Ovary (tissue), 10 donors: ENCODE measurements at places on chromosomes 1 and 21. TPM values are rescaled to one million over a fixed set of nuclear protein-coding genes. Genes with fewer than 3 reads are reported as not detected.

GRCh38 chr21:42526379-42526727, 12.7 kb downstream of the SLC37A1 start:
- no peak overlapping the region for H3K4me3 ChIP-seq
- no peaks in the 10 kb centered on the region for H3K27me3 ChIP-seq
- no peaks in the 10 kb centered on the region for H3K36me3 ChIP-seq
- no peak overlapping the region for H3K27ac ChIP-seq
- H3K4me1 ChIP-seq: peaks cover 13% of the 10 kb centered on the region

DNA sequence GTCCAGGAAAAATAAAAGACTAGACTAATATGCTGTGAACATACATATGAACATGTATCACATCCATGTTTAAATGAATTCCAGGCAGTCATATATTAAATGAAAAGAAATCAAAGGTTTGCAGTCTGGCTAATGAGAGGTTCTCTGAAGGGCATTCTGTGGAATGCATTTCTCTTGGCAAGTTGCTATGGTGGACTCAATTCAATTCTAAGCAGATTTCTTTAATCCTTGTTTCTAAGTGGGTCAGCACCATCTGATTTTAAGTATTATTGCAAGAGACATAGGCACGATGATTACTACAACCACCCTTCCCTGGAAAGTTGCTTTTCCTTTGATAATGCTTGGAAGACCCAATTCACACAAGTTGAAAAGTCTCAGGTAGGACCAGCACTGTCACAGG, 23.9 kb upstream of the ABCA4 start:
- DNase-seq: no peak
- H3K4me3 ChIP-seq: no peak overlapping the region
- no peaks in the 10 kb centered on the region for H3K27me3 ChIP-seq
- H3K4me1 ChIP-seq: no peaks in the 10 kb centered on the region

- H3K4me3 ChIP-seq: no peak overlapping the region
- no peaks in the 10 kb centered on the region for H3K27me3 ChIP-seq
- H3K36me3 ChIP-seq: no peaks in the 10 kb centered on the region
These were observed 240.2 kb downstream of the USH2A start for GRCh38 chr1:216183007-216183406.

- no peaks in the 10 kb centered on the region for H3K36me3 ChIP-seq
- no peak overlapping the region for H3K4me3 ChIP-seq
- H3K27me3 ChIP-seq: no peaks in the 10 kb centered on the region
- no peaks in the 10 kb centered on the region for H3K4me1 ChIP-seq
- DNase-seq: no peak
These were observed 51.1 kb downstream of the ZNF326 start for GRCh38 chr1:90045853-90046563.

DNA sequence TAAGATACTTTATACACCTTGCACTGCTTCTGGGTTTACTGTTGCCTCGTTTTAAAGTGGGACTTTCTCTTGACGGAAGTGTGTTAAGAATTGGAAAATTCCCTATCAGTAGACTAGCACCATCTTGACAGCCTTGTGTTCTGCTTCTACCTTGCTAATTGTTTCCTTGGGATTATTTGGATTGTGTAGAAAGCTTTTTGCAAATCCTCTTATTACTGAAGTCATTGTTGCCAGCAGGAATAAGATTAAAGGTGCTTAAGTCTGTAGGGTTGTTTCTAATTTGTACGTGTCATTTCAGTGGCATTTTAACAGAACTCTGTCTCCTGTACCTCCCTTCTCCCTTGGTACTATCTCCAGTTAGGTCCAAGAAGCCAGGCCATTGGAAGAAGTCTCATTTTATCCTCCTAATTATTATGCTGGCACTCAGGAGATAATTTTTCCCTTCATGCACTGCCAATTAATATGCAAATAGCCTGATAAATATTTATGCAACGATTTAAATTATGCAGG, 107.7 kb downstream of the POU2F1 start:
- no peak overlapping the region for H3K4me3 ChIP-seq
- no peak overlapping the region for H3K27ac ChIP-seq
- no peaks in the 10 kb centered on the region for H3K4me1 ChIP-seq
- no peak for DNase-seq
- no peaks in the 10 kb centered on the region for H3K36me3 ChIP-seq

GRCh38 chr1:169060919-169061639, 45.4 kb upstream of the ATP1B1 start:
- H3K4me3 ChIP-seq: no peak overlapping the region
- H3K4me1 ChIP-seq: no peaks in the 10 kb centered on the region
- H3K27ac ChIP-seq: no peak overlapping the region
- no peak for DNase-seq

DNA sequence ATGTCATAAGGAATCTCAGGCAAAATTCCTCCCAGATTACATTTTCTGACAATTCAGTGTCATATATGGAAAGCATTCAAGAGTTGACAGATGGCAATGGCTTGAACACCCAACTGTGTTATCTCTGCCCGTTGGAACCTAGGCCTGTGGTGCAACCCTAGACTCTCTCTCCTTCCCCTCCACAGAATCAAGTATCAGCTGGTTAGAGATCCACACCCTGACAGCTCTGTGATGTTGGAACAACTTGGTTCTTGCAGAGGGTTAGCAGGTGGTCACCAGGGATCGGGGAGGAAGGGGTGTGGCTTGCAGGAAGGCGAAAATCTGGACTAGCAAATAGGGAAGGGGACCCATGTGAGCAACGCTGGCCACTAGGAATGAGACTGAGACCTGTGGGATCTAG, 26.3 kb downstream of the PCSK9 start:
- no peaks in the 10 kb centered on the region for H3K27me3 ChIP-seq
- H3K27ac ChIP-seq: no peak overlapping the region
- peaks cover 4% of the 10 kb centered on the region for H3K4me1 ChIP-seq
- no peak overlapping the region for H3K4me3 ChIP-seq
- no peaks in the 10 kb centered on the region for H3K36me3 ChIP-seq

DNA sequence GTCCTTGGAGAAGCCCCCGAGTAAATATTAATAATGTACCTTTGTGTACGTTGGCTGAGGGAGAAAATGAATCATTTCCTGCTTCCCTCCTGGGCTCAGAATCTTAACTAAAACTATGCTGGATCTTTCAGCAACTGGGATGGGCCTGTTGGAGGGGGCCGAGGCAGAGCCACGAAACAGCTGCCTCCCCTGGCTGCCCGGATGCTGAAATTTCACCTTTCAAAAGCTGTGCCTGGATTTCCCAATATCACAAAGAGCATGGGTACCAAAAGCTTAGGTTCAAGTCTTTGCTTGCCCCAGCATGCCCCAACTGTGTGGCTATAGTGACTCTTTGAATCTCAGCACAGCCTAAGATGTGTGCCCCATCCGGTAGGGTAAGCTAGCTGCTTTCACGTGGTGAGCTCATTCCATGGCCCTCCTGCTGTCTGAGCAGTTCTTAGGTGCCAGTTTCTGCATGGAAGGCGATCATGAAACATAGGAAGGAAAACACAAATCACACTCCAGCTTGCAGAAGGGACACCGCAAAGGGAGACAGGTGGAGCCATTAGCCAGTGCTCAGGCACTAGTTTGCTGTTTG, 473.5 kb downstream of the PTPRU start:
- no peak for DNase-seq
- no peak overlapping the region for H3K27ac ChIP-seq
- no peak overlapping the region for H3K4me3 ChIP-seq
- H3K4me1 ChIP-seq: no peaks in the 10 kb centered on the region
- no peaks in the 10 kb centered on the region for H3K36me3 ChIP-seq
- H3K27me3 ChIP-seq: no peaks in the 10 kb centered on the region

GRCh38 chr1:191831572-191831971, 326.7 kb upstream of the RGS18 start:
- no peak for DNase-seq
- H3K27ac ChIP-seq: no peak overlapping the region
- H3K36me3 ChIP-seq: no peaks in the 10 kb centered on the region
- H3K4me1 ChIP-seq: no peaks in the 10 kb centered on the region

DNA sequence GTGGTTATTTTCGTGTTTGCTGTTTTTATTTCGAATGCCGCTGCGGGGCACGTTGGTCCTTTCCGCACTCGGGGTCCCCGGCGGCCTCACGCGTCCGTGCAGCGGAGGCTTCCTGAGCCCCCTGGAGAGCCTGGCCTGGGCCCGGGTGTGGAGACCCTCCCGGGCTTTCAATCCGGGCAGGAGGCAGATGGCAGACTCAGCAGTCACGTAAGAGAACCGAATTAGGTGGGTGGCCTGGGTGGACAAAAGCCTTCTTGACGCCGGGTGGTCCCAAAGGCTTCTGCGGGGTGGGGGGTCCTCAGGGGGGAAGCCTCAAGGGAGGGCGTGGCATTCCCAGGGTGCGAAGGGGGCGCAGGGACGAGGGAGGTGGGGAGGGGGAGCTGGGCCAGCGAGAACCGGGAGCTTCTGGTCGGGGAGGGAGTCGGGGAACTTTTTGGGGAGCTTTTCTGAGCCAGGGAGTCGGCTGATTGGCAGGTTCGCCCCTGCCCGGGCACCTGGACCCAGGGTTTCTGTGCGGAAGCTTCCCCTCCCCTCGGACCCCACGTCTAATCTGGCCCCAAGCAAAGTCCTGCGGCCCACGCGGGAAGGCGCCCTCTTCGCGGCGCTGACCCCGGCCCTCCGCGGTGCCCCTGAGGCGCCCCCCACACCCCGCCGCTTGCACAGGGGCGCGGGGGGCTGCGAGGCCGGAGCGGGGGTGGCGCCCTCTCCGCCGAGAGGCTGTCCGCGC, 1.3 kb upstream of the HES4 start:
- peaks cover 11% of the 10 kb centered on the region for H3K27me3 ChIP-seq
- peak overlapping the region; percentile 52 for H3K27ac ChIP-seq
- DNase-seq: no peak
- H3K4me3 ChIP-seq: peak overlapping the region; percentile 64

DNA sequence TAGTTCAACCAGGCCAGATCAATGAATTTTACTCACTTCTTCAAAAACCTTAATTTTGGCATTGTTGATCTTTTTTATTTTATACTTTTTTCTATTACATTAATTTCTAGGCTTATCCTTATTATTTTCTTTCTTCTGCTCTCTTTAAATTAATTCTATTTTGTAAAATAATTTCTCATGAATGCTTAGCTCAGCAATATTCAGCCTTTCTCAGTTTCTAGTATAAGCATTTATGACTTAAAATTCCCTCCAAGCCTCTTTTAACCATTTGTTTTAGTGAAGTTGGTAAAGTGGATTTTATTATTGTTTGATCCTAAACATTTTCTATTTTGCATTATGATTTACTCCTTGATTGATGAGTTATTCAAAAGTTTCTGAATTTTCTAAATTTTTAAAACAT, 20.6 kb upstream of the SAMD13 start:
- H3K27ac ChIP-seq: no peak overlapping the region
- no peaks in the 10 kb centered on the region for H3K4me1 ChIP-seq
- DNase-seq: no peak
- H3K36me3 ChIP-seq: no peaks in the 10 kb centered on the region

DNA sequence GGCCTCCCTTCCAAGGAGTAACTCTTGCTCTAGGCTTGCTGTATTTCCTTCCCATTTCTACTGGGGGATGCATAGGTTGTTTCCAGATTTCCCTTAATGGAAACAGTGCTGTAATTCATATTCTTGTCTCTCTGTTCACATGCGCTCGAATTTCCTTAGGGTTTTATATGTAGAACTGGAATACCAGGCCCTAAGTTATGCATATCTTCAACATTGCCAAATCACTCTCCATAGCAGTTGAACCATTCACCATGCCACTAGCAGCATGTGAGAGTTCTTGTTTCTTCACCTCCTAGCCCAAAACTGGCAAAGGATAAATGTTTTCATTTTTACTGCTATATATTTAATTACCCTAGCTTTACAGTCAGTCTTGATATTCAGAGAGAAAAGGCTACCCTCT, 12.8 kb downstream of the MAP10 start:
- no peaks in the 10 kb centered on the region for H3K36me3 ChIP-seq
- no peak overlapping the region for H3K4me3 ChIP-seq
- no peak overlapping the region for H3K27ac ChIP-seq
- H3K4me1 ChIP-seq: no peaks in the 10 kb centered on the region
- H3K27me3 ChIP-seq: no peaks in the 10 kb centered on the region

DNA sequence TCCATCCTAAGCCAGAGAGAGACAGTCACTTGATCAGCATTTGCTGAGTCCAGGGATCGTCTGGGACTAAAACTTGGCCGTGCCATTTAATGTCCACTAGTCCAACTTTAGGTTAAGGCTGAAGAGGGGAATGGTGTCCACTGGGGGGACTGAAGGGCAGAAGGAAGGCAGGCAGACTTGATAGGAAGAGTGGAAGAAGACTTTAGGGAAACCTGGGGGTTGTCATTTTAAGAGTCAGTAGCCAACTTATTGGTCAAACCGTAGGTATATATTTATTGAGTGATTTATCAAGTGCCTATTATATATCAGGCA, 1.3 kb upstream of the LMOD1 start:
- no peaks in the 10 kb centered on the region for H3K27me3 ChIP-seq
- no peak for DNase-seq
- H3K36me3 ChIP-seq: no peaks in the 10 kb centered on the region
- H3K27ac ChIP-seq: peak overlapping the region; percentile 89

DNA sequence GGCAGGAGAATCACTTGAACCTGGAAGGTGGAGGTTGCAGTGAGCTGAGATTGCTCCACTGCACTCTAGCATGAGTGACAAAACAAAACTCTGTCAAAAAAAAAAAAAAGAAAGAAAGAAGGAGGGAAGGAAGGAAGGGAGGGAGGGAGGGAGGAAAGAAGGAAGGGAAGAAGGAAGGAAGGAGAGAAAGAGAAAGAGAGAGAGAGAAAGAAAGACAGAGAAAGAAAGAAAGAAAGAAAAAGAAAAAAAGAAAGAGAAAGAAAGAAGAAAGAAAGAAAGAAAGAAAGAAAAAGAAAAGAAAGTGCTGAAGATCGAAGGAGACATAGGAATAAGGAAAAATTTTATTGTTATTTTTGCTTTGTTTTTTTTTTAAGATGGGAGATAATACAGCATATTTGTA, 166.7 kb downstream of the SLC44A5 start:
- H3K27me3 ChIP-seq: no peaks in the 10 kb centered on the region
- DNase-seq: no peak
- H3K4me1 ChIP-seq: no peaks in the 10 kb centered on the region
- H3K27ac ChIP-seq: no peak overlapping the region
- H3K4me3 ChIP-seq: no peak overlapping the region

DNA sequence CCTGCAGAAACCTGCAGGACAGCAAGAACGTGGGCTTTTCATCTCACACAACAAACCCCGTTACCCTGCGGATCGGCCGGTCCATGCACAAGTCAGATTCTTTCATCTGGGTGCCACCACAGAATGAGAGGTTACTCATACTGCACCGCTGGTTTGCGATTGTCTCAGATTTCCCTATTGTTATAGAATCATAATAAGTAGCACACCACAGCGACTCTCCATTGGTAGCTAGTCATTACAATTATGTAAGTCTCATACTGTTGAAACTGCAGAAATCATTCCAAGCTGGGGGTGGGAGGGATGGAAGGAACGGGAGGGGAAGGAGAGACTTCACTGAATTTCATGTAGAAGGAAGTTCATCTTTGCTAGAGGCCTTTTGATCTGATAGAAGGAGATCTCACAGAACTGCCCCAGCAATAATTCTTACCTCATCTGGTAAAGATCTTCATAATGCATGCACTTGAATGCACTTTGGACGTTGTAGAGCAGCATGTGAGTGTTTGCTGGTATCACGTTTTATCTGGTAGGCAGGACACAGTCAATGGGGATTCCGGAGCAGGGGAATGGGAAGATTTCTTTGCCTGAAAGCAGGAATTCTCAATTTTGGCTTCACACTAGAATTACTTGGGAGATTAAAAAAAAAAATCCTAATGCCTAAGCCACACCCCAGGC, 221.1 kb downstream of the KIF26B start:
- no peak overlapping the region for H3K4me3 ChIP-seq
- H3K4me1 ChIP-seq: no peaks in the 10 kb centered on the region
- H3K27ac ChIP-seq: no peak overlapping the region
- no peak for DNase-seq

NID1 gene
- polyA plus RNA-seq: 147 TPM

AMY2A gene
- 0.15 TPM for polyA plus RNA-seq

PODN gene
- polyA plus RNA-seq: 72.8 TPM

TSNAX gene
- 20.3 TPM for polyA plus RNA-seq

DYNLT5 gene
- 0.48 TPM for polyA plus RNA-seq

BTBD8 gene
- polyA plus RNA-seq: 2.5 TPM

KLF17 gene
- not detected for polyA plus RNA-seq

SEMA6C gene
- 13.4 TPM for polyA plus RNA-seq

CELA2B gene
- polyA plus RNA-seq: not detected

LCE2B gene
- not detected for polyA plus RNA-seq
